ENCODE measurements at places on chromosomes 6 and 20. TPM values are rescaled to one million over a fixed set of nuclear protein-coding genes. Genes with fewer than 3 reads are reported as not detected.

The OR2H2 gene
- not detected for total RNA-seq

The SPDEF gene
- total RNA-seq: 1.2 TPM

The ADTRP gene
- not detected for total RNA-seq

The ADRM1 gene
- total RNA-seq: 36.1 TPM

The HUS1B gene
- not detected for total RNA-seq

DNA sequence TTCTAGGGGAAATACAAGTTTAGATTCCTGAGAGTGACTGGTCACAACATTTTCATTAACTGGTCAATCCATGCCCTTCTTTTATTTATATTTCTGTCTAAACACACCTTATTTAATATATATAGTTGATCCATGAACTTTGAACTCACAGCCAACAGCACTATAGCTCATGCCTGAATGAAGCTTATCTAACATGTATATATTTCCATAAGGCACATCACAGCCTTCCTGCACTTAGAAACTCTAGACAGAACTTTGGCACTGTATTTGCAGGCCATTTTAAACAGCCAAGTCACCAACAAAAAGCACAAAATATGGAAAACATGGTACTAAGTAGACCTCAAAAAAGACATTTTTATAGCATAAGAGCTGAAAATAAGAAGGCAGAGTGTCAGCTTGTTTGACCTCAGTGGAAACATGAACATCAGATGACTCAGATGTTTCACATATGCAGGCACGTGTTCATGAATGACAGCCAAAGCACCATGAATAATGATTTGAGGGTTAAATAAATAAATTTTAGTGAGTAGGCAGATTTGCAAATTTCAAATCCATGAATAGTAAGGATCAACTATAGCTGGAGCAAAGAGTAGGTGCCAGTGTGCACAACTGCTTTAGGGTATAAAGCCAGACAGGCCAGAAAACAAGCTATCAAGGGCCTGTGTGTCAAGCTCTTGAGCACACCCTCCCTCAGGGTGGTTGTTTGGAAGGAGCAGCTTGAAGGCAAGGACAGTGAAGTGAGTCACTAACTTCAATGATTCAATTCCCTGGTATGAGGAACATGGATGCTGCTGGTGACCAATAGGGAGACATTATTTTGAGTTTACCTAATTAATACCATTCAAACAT, 88.9 kb upstream of the NT5E start:
- peak; percentile 15 for DNase-seq

- no peak for DNase-seq
These were observed 456.2 kb downstream of the CD83 start for GRCh38 chr6:14573703-14574290.

DNA sequence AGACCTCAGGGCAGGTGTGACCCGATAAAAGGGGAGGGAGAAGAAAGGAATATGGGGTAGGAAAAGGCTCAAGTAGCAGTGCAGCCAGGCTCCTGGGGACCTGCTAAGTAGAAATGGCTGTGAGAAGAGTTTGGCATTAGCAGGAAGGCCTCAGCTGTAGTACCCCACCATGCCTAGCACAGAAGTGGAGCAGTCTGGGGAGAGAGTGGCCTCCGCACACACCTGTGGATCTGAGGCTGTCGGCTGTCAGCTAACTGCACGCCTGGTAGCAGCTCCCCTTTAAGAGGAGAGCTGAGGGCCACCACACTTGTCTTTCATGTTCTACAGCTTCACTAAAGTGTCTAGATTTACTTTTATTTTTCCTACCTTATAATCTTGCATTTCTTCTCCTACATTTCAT, 24.6 kb downstream of the PDE7B start:
- DNase-seq: no peak

GRCh38 chr6:74891349-74891831, 314.5 kb downstream of the COL12A1 start:
- no peak for DNase-seq

GRCh38 chr6:53342217-53342616, 6.5 kb downstream of the ELOVL5 start:
- DNase-seq: no peak

DNA sequence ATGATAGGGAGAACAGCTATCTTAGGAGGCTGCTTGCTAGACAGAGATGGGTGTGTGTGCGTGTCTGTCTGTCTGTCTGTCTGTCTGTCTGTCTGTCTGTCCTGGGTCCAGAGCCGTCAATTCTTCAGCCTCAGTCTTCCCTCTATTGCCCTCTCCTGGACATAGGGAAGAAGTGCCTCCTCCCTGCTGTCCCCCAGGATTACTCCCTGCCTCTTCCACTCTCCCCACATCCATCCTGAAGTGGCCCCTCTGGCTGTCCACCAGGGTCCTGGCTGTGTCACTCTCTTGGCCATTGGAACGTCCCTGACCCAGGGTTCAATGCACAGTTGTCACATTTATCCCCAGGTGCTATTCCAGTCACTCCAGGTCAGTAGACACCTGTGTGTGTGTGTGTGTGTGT, 10.2 kb downstream of the TREML2 start:
- no peak for DNase-seq

- no peak for DNase-seq
These were observed 136.5 kb upstream of the AKAP12 start for GRCh38 chr6:151103266-151103665.

GRCh38 chr20:18632196-18632789, 44.4 kb downstream of the DTD1 start:
- peak; percentile 19 for DNase-seq

GRCh38 chr6:37561361-37561760, 61.7 kb upstream of the CCDC167 start:
- no peak for DNase-seq

GRCh38 chr6:170553534-170554012, 466 bp upstream of the PSMB1 start:
- no peak for DNase-seq

- no peak for DNase-seq
These were observed 508.4 kb upstream of the SULF2 start for GRCh38 chr20:48293671-48294070.

All from pancreas (tissue), 10 donors.